ENCODE measurements at places on chromosomes 5 and 9. TPM values are rescaled to one million over a fixed set of nuclear protein-coding genes. Genes with fewer than 3 reads are reported as not detected.

The TRIM36 gene
- 1.8 TPM for total RNA-seq

The NSMF gene
- 8.6 TPM for total RNA-seq

The ARHGEF37 gene
- 5.6 TPM for total RNA-seq

The BTNL8 gene
- not detected for total RNA-seq

The MACROH2A1 gene
- 150 TPM for total RNA-seq

The FOXD1 gene
- total RNA-seq = 0.58 TPM

The FBXW11 gene
- total RNA-seq = 81.3 TPM

The SVEP1 gene
- total RNA-seq = 80.5 TPM

The C8G gene
- 1.0 TPM for total RNA-seq

The TUSC1 gene
- 9.0 TPM for total RNA-seq

The PCYOX1L gene
- 8.1 TPM for total RNA-seq

The OR1J2 gene
- not detected for total RNA-seq

The VCAN gene
- 435 TPM for total RNA-seq

The DPM2 gene
- 7.5 TPM for total RNA-seq

The ACER2 gene
- total RNA-seq = 57.7 TPM

The CNTNAP3 gene
- total RNA-seq = 20.9 TPM

The CLINT1 gene
- 131 TPM for total RNA-seq

The KIF4B gene
- total RNA-seq = 0.05 TPM

The SNCB gene
- total RNA-seq = not detected

The NOXA1 gene
- 0.90 TPM for total RNA-seq

The ARSI gene
- total RNA-seq = 16.8 TPM

The RGS7BP gene
- 4.3 TPM for total RNA-seq

The PPP1R2B gene
- total RNA-seq = 0.11 TPM

The FOXD4L6 gene
- not detected for total RNA-seq

The TXNDC8 gene
- not detected for total RNA-seq

The NOTCH1 gene
- 25.6 TPM for total RNA-seq

The TBC1D13 gene
- 8.2 TPM for total RNA-seq

The ARID3C gene
- total RNA-seq = not detected

The MOB3B gene
- 8.0 TPM for total RNA-seq

The PROB1 gene
- total RNA-seq = 1.4 TPM

The ZNF474 gene
- 0.21 TPM for total RNA-seq

The BARX1 gene
- total RNA-seq = not detected

The OTULIN gene
- 31.8 TPM for total RNA-seq

The C1QTNF3 gene
- total RNA-seq = 87.9 TPM

The RNF224 gene
- total RNA-seq = not detected

The ARL10 gene
- 20.8 TPM for total RNA-seq

The C1QTNF2 gene
- 17.1 TPM for total RNA-seq

The PRR16 gene
- total RNA-seq = 7.6 TPM

The TMEM215 gene
- 0.21 TPM for total RNA-seq

The PTGER4 gene
- 11.4 TPM for total RNA-seq

The PSD2 gene
- 0.48 TPM for total RNA-seq

The ANKRD18A gene
- 0.95 TPM for total RNA-seq

The CDH18 gene
- 3.2 TPM for total RNA-seq

The FAM221B gene
- total RNA-seq = 0.21 TPM

The IL4 gene
- total RNA-seq = not detected

The PAEP gene
- not detected for total RNA-seq

The SPINK7 gene
- total RNA-seq = not detected

The PIP5K1B gene
- 6.4 TPM for total RNA-seq

The CDC20B gene
- total RNA-seq = not detected

The EIF4E1B gene
- total RNA-seq = not detected

Measured in urinary bladder (tissue), 4 donors.